ENCODE measurements at places on chromosomes 2 and 18.

- no peak for DNase-seq
Observed at GRCh38 chr2:222963641-222964040, 88.3 kb upstream of the KCNE4 start.

GRCh38 chr2:26561918-26562810 is 79.0 kb downstream of the CIB4 start:
- DNase-seq, result peak; percentile 88

GRCh38 chr18:36580266-36580665 is 248.5 kb downstream of the TPGS2 start:
- DNase-seq, result no peak

- DNase-seq, result no peak
Observed at GRCh38 chr2:21412944-21413443, 289.2 kb downstream of the TDRD15 start.

DNA sequence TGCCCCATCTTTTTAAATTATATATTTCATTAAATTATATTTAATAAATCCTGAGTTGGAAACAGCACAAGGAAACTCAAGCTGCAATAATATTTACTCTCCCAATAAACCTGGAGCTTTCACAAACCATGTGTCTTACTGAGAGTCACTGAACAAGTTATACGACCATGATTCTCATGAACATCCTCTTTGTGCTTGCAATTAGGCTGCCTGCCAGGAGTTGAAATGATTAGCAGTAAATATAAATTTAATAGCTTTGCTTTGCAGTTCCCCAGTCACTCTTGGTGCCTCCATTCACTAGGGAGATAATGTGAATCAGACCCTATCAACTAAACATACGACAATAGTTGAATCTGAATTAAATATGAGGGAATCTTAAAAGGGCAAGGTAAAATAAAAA is 905.1 kb downstream of the NRXN1 start:
- DNase-seq, result peak; percentile 92

DNA sequence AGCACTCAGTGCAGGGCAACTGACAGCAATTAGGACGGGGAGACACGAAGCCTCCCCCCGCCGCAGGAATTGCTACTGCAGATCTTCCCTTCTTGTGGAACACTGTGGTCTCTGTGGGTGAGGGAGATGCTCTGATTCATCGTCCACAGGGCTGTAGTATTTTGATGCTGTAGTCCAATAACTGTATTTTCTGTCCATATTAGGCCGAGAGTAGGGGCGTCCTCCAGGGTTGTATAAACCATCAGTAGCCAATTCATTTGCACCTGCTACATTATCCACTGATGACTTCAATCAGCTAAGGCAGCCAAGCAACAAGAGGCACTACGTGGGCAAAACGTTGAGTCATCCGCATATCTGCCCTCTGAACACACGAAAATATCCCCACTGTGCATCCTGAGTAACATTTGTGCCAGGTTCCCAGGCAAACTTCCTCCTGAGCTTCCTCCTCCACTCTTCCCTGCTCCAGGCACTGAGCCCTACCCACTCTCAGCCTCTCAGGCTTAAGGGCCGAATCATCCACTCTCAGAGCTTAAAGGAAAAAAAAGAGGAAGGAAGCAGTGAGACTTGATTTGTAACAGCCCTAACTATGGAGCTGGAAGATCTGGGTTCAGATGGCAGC is 62.1 kb downstream of the LBH start:
- DNase-seq, result no peak

GRCh38 chr2:199302851-199303250 is 154.9 kb downstream of the SATB2 start:
- DNase-seq, result no peak

DNA sequence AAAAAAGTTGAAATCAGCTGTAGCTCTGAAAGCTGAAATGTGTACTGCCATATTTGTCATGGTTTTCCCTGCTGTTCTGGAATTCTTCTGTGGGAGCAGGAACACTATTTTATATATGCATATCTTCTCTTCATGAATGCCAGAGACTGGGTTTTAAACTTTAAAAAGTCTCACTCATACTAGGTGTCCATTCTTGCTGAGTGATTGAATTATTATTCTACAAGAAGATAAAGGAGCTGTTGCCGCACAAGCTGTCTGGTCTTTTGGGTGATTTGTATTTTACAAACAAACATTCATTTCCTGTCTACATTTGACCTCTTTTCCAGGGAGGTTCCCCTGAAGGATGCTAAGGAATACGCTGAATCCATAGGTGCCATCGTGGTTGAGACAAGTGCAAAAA is 40.5 kb upstream of the TXNDC2 start:
- no peak for DNase-seq

DNA sequence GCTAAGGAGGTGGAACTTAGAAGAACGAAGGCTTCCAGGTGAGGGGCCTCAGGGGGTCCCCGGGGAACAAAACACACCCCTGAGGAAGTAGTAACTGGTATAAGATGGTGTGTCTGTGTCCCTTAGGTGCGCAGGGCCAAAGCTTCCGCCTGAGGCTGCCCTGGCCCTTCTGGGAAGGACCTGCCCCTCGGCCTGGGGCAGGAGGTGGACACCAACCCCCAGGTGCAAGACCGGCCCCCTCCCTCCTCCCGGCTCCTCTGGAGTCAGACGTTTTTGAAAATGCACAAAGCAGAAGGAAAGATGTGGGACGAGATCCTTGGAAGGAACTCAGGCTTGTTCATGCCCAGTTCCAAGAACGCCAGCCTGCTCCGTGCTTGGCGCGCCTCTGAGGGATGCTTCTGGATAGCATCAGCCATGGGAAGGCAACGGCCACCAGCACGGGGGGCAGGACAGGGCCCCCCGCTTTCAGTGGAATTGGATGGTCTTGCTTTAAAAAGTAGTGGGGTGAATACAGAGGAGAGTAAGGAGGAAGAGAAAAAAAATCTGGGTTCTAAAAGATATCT is 37.5 kb downstream of the MYT1L start:
- DNase-seq, result no peak

DNA sequence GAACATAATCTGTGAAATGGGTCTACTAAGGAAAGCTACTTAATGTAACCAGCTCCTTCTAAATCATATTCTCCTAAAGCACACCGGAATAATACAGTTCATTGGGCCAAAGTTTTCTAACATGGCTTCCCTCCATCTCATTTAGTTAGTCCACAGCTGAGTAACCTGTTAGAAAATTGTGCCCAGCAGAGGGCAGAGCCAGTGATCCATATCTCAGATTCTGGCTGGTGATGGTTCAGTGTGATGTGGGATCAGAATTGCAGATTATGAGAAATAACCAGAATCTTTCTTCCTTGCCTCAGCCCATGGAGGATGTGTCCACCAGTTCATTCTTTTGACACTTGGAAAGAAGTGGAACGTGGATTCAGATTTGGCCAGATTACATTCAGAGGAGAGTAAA is 9.4 kb upstream of the CTLA4 start:
- no peak for DNase-seq

DNA sequence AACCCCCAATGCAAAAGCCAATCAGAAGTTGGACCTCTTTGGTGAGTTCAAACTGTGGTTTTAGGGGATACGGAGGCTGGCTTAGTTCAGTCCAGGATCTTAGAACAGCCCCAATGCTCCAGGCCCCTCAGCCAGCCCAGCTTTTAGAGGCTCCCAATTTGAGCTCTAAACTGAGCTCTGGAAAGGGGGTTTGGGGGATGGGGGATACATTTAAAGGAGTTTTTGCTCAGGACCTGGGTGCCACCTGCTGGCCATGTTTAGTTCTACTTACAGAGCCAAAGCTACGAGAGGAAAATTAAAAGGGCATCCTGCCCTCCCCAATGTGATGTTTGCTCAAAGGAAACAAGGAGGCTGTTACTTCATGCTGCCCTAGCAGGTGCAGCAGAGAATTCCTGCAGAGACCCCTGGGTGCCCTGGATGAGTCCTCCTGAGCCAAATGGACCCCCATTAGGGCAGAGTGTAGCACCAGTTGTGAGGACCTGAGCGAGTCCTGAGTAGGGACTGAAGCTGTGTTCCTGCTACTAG is 15.9 kb upstream of the TMEM214 start:
- peak; percentile 81 for DNase-seq

- DNase-seq, result no peak
Observed at GRCh38 chr18:53785811-53786210, 438.7 kb downstream of the MBD2 start.

DNA sequence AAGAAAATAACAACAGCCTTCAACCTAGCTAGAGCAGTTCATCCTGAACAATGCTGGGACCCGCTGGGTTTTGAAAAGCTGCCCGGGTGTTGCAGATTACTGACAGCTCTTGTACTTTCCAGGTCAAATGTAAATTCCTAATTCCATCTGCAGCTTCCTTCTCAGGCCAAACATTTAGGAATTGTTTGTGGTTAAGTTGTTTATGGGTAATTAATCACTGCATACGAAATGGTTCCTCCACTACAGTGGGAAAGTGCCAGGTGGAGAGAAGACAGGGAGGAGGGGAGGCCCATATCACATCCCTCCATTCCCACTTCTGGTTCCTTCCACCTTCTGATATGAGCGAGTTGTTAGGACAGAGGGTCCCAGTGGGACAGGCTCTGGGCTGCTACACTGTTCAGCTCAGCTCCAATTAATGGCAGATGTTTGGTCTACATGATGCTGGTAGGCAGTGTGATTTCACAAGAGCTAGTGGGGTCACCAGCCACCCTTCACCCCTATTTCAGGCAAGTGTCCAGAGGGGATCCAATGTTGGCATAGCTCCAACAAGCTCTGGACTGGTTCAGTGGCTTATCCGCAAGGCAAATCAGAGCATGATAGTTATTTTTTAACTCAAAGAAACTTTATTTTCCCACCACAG is 112.9 kb upstream of the ACAA2 start:
- no peak for DNase-seq

- DNase-seq, result no peak
Observed at GRCh38 chr2:85995648-85996529, 107.1 kb upstream of the ST3GAL5 start.

GRCh38 chr2:173521450-173522192 is 166.9 kb downstream of the CDCA7 start:
- no peak for DNase-seq

DNA sequence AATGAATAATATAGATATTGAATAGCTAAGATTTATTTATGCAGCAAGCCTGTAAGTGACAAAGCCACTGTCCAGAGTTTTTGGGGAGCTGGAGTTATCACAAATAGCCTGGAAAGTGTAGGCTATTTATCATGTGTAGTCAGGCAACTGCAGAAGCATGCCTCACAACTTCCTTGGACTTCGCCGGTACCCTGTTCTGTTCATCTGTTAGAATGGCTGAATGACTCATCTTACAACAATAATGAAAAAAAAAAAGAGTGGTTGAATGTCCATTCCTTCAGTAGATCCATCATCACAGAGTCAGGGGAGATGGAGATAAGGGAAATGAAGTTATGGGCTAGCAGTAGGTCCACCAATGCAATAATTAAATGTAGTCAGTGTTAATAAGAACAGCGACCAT is 24.0 kb upstream of the ATP5MC3 start:
- DNase-seq, result no peak

GRCh38 chr2:238029853-238030252 is 30.9 kb upstream of the SCLY start:
- no peak for DNase-seq

DNA sequence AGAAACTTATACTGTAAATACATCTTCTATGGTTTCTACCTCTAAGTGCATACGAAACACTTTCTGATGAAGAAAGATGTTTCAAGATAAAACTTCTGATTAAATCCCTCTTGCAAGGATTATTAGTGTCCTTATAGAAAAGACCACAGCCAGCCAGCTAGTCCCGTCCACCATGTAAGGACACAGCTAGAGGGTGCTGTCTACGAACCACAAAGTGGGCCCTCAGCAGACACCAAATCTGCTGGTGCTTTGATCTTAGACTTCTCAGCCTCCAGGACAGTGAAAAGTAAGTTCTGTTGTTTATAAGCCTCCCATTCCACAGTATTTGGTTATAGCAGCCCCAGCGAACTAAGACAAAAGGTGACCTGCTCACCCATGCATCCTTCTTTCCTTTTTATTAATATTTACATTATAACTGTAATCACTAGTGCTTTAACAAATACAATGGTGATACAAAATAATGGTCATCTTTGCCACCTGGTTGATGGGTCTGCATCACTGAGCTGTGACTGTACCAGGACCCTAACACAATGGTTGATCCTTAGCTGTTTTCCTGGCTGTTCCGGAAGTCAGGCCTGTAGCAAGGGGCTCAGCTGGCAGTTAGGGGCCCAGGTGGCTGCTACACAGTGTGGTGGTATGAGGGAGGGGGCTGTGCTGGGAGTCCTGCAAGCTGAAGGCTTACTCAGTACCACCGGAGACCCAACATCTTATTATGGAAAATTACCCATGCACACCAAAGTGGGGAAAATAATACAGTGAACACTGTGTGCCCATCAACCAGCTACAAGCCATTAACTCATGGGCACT is 108.5 kb upstream of the SMAD7 start:
- peak; percentile 70 for DNase-seq

- no peak for DNase-seq
Observed at GRCh38 chr2:160893581-160893980, 266.6 kb upstream of the TANK start.

- no peak for DNase-seq
Observed at GRCh38 chr2:11968521-11968920, 222.1 kb downstream of the LPIN1 start.

DNA sequence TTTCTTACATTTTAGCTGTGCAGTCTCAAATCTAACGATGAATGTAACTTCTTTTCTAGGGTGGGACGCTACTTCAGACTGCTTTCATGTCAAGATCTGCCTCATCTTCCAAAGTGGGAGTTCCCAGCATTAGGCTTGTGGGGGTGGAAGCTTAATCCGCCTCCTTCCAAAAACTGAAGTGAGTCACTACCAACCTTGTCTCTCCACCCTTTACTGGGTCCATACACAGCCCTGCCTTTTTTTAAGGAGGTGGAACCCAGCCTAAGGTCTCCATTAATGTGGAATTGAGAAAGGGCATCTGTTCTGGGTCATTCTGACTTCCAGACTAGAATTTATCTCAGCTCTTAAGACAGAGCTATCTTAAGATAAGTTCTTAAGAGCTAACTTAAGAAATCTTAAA is 42.0 kb upstream of the NFE2L2 start:
- DNase-seq, result no peak

- no peak for DNase-seq
Observed at GRCh38 chr2:177058747-177059146, 153.8 kb upstream of the HNRNPA3 start.

DNA sequence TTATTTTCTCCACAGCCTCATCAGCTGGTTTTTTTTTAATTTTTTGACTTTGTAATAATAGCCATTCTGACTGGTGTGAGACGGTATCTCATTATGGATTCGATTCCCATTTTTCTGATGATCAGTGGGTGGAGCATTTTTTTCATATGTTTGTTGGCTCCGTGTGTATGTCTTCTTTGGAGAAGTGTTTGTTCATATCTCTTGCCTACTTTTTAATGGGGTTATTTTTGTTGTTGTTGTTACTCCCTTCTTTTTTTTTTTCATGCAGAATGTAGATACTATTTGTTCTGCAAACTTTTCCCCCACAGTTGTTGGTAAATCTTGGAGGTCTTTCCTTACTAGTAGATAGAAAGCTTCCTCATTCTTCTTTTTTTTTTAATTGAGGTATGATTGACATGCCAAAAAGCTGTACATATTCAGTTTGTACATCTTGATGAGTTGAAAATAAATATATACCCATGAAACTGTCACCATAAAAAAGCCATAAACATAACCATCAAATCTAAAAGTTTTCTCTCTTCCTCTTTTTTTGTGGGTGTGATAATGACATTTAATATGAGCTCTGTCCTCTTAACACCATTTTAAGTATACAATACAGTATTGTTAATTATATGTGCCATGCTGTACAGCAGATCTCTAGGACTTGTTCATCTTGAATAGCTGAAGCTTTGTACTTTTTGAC is 21.8 kb upstream of the NT5DC4 start:
- DNase-seq, result no peak

- DNase-seq, result no peak
Observed at GRCh38 chr18:5618047-5618688, 74.4 kb upstream of the EPB41L3 start.

- DNase-seq, result no peak
Observed at GRCh38 chr2:11102466-11102865, 52.8 kb upstream of the SLC66A3 start.
